ENCODE measurements at places on chromosomes 2 and 18.

DNA sequence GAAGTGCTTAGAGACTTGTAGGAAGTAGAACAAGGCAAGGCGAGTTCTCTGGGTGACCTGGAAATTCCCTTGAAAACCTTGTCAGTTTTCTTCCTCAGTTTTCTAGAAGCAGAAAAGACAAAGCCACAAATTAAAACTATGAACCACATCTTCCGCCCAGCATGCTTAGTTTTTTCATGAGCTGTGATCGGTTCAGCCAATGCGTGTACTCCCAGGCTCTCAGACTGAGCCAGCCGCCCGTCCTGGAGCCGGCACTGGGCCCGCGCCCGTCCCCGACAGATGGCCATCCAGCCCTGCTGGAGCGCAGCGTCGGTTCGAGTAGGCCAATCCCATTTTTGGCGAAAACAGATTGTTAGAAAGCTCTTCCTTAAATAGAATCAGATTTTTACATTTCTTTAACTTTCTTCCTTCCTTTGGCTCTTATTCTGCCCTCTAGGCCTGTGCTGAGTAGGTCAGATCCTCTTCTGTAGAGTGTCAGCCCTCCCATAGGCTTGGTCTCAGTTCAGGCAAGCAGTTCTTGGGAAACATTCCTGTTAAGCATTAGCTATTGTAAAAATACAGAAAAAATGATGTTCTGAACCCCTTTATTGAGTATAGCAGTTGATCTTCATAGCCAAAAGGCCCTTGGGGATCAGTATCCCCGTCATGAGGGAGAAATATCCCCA is 112.5 kb downstream of the NCK2 start:
- DNase-seq, result no peak

DNA sequence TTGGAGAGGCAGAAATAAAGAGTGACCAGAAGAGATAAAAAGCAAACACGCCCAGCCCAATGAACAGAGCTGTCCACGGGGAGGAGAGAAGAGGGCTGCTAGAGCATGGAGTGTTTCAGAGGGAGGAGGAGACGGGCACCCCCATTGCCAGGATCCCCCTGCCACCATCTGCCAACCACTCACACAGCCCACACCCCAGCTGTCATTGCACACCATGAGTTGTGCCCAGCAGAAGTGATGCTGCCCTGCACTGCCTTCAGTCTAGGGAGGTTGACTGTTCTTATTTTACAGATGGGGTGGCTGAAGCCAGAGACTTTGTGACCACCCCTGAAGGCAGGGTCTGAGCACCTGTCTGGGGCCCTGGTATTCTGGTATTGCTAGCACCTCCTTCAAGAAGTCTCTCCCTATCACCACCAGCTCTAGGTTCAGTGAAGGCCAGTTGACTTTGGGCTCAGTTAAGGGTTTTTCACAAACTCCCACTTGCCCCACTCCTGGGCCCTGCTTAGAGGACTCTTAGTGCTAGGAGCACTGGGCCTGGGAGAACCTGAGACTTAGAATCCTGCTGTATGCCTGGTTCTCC is 2.4 kb downstream of the FABP1 start:
- no peak for DNase-seq

DNA sequence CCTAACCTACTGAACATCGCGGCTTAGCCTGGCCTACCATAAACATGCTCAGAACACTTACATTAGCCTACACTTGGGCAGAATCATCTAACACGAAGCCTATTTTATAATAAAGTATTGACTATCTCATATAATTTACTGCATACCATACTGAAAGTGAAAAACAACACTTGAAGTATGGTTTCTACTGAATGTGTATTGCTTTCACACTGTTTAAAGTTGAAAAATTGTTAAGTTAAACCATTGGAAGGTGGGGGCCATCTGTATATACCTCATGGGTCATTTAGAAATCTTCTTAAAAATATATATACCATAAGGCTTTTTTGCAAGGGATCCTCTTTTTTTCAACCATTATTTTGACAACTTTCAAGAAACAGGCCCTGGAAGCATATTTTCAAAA is 16.5 kb downstream of the RNF149 start:
- DNase-seq, result no peak

- no peak for DNase-seq
These were observed 1.8 kb downstream of the ZEB2 start for GRCh38 chr2:144517866-144518747.

- DNase-seq, result no peak
These were observed 20.5 kb downstream of the IL18R1 start for GRCh38 chr2:102376052-102376591.

DNA sequence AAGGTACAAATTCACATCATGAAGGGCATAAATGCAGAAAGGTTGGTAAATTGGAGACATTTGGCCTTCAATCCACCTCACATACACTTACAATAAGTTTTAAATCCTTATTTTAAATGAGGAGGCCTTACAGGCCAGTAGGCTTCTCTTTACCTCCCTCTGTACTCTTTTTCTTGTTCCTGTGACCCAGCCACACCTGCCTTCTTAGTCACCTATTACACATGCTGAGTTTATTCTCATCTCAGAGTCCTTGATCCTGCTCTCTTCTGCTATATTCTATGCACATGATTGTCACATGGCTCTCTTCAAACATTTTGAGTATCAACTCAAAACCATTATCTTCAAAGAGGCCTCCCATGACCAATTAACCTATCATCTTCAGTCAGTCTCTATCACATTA is 491.5 kb downstream of the SATB2 start:
- no peak for DNase-seq

DNA sequence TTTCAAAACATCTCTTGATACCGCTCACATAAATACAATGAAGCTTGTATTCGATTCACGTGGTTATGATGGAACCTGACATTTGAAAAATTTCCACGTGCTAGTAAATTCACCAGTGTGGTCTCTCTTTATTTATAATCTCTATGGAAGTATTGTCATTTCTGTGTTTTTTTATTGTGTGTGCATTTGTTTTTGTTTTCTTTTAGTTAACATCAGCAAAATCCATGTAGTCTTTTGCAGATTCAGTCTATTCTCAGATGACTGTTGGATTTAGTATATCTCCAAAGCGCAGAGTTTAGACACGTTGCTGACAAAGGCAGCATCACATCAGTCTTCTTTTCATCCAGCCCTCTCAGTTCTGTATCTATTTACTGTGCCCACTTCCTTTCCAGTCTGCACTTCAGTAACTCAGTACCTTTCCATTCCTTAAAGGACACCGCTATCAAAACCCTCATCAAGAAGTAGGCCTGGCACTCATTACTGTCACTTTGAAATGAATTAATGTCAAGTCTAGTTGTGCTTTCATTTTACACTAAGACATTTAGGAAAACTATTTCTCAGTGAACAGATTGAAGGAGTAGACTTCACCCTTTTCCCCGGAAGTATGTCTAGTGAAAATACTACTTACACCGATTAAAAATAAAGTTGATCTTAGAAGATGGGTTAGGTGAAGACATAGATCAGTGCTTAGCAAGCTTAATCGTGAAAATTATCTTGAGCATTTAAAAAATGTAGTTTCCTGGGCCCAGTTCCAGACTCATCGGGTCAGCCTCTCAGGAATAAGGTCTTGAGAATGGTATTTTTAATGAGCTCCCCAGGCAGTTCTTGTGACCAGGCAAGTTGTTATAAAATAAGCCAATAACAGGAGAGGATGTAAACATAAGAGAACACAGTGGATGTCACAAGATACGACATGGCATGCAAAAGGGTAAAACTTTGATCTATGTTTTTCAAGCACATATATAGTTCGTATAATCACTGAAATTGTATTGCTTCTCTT is 506.8 kb upstream of the ZEB2 start:
- DNase-seq, result no peak

- no peak for DNase-seq
These were observed 74.3 kb upstream of the ST3GAL5 start for GRCh38 chr2:85963068-85963467.

- no peak for DNase-seq
These were observed 34.5 kb downstream of the CMPK2 start for GRCh38 chr2:6831229-6831628.

GRCh38 chr2:169082995-169083394 is 13.6 kb downstream of the DHRS9 start:
- DNase-seq, result no peak

GRCh38 chr2:168712053-168712452 is 90.4 kb upstream of the NOSTRIN start:
- DNase-seq, result no peak

DNA sequence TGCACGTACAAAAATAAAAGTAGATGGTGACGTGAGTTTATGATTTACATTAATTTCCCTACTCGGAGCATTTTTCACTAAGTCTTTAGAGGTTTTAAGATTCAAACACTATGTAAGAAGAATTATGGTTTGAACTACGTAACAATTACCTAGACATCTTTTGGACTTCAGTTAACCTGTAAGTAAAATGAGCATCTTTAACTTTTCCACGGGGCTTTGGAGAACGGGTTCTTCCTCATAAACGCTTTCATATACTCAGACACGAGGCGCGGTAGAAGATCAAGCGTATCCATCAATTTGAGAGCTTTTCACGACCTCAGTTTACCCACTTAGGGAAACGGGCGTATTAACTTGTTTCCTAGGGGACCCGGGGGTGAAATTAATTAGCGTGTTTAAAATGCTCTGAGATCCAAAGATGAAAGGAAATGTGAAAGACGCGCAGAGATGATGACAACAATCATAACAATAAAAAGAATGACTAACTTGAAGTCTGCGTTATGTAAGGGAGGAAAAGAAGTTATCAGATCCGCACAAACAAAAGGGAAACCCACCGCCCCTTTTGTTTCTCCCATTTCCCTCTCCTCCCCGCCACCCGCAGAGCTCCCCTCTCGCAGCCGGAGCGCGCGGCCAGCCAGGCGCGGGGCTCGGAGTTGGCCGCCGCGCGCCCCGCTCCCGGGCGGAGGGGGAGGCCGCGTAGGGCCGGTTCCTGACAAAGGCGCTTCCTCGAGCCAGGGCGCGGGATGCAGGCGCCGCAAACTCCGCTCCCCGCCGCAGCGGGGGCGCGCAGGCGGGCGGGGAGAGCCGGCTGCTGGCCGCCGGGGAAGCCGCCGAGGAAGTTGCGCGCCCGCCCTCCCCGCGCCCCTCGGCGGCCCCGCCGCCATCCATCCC is 807 bp downstream of the PELI1 start:
- DNase-seq, result no peak

DNA sequence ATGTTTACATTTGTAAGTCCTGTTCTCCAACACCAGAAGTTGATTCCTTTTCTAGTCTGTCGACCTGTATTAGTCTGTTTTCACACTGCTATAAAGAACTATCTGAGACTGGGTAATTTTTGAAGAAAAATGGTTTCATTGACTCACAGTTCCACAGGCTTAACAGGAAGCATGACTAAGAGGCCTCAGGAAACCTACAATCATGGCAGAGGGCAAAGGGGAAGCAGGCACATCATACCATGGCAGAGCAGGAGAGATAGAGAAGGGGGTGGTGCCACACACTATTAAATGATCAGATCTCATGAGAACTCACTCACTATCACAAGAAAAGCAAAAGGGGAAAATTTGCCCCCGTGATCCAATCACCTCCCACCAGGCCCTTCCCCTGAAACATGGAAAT is 112.8 kb upstream of the MAP3K20 start:
- no peak for DNase-seq

DNA sequence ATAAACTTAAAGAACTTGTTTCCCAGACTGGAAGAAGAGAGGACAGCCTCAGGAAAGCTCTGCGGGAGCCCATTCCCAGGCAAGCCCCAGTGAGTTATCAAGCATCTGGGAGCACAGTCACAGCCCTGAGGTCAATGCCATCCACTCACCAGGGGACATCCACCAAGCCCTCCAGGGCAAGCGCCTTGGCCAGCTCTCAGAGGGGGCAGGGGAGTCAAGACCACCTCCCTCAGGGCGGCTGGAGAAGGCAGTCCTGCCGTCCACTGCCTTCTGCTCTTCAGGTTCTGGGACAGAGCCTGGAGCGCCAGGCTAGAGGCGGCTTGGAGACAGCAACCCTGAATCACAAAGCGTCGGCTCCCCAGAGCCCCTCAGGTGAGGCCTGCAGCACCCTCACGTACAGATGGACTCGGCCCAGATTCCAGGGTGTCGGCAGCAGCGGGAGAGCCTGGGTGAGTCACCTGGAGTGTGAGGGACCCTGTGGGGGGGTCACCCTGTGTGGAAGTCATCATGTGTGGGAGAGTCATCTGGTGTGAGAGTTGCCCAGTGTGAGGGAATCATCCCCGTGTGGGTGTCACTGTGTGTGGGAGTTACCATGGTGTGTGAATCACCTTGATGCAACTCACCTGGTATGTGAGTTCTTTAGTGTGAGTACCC is 100.9 kb upstream of the TEX51 start:
- DNase-seq, result no peak

DNA sequence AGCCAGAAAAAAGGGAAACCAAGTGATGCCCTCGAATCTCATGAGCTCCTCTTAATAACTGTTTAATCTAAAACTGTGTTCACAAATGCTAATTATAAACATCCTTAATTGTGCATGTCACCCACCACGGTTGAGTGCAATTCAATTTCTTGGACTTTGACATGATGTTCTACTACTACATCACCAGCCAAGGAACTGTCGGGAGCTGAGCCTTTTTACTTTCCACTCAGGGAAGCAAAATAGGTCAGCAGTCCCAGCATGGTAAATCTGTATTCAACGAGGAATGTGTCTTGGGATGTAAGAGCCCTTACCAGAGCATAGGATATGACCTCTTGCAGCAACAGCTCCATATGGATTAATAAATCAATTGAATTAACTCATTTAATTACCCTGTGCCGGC is 20.8 kb upstream of the REG3G start:
- DNase-seq, result no peak

DNA sequence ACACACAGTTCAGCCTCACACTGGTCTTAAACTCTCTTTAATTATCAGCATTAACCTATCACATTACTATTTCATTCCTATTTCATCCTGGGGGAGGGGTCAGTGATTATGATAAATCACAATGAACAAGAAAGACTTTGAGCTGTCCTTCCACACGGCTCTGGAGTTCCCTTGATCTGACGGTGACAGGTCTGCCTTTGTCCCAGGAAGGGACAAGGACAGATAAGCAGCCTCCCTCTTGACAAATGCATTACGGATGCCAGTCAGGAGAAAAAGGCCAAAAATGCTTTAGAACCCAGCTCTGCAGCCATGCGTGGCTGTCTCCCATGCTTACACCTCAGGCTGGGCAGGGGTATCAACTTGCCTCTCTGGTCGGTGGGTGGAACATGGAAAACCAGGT is 281.7 kb downstream of the BCL11A start:
- DNase-seq, result no peak

DNA sequence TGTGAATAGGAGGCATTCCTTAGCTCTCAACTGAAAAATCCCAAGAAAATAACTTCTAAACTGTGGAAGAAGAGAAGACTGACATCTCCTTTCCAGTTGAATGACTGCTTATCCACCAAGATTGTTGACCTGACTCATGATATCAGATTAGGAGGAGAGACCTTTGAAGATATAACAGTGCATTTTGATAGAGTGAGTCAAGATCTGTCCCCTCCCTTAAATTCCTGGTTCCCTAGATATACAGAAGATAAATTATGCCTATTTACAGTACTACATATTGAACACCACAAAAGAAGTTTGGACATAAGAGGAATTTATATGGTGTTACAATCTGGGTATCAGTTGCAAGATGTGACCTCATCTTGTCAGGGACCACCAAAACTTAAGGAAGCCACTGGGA is 285.3 kb upstream of the ZSWIM2 start:
- no peak for DNase-seq
